Dorsolateral prefrontal cortex (tissue), 122 donors: ENCODE measurements at places on chromosomes 11 and 22.
A peak's percentile ranks its signal among the peaks of the same experiment; 100 is the strongest.

- no peak for DNase-seq
These were observed 1.5 kb downstream of the APOBEC3H start for GRCh38 chr22:39098576-39098975.

- no peak for DNase-seq
These were observed 278.2 kb downstream of the RAB38 start for GRCh38 chr11:87897071-87897470.

GRCh38 chr11:42337786-42338455, 878.5 kb upstream of the LRRC4C start:
- no peak for DNase-seq

- no peak for DNase-seq
These were observed 13.3 kb downstream of the RRAS2 start for GRCh38 chr11:14345668-14346067.

- no peak for DNase-seq
These were observed 17.2 kb upstream of the UVRAG start for GRCh38 chr11:75797792-75798191.

GRCh38 chr11:134049303-134049702, 19.6 kb upstream of the JAM3 start:
- DNase-seq: no peak

DNA sequence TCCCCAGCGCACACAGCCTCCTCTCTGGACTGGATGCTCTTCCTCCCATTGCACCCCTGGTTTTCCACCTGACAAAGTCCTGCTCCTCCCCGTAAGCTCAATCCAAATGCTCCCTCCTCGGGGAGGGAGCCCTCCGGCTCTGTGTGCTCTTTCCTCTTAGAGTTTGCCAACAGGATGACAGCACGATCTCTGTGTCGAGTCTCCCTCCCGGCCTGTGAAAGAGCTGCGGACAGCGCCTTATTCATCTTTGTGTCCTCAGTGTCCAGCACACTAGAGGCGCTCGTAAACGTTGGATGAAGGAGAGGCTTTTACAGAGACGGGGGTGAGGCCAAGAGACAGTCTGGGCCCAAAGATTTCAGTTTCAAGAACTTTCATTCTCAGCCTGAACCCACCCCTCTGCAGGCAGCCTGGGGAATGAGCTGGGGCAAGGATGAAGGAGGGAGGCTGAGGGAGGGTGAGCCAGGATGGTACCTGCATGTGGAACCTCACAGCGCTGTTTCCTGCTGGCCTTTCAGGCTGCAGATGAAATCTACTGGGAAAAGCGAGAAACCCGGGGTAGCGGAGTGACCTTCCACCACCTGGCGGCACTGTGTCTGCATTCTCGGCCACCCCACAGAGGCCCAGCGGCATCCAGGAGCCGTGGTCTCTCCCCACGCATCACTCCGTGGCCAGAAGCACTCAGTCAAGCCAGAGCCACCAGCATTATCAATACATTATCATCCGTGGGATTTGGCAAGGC, 8.5 kb upstream of the TMPRSS4 start:
- no peak for DNase-seq

DNA sequence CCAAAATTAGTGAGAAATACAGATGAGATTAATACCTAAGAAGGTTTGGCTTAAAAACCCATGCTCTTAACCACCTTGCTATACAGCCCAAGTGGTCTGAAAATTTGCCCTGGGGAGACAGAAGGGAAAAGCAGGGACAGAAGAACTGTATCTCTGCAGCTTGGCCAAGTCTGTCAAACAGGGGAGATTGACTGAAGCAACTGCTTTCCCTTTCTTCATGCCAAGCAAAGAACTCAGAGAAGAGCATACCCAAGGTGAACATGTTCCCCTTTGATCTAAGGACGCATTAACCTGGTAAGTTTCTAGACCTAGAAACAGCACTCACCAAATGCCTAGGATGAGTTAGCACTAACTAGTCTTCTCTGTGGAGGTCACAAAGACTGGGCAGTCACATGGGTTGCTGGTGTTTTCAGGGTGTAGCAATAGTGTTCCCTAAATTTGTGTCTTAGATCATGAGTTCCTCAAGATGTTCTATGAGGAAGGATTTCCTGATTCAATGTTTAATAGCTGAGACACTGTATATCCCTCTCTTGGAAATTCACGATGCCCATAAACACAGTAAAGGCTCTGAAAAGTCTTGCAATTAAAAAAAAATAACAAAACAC, 75.6 kb upstream of the GRAMD1B start:
- no peak for DNase-seq

DNA sequence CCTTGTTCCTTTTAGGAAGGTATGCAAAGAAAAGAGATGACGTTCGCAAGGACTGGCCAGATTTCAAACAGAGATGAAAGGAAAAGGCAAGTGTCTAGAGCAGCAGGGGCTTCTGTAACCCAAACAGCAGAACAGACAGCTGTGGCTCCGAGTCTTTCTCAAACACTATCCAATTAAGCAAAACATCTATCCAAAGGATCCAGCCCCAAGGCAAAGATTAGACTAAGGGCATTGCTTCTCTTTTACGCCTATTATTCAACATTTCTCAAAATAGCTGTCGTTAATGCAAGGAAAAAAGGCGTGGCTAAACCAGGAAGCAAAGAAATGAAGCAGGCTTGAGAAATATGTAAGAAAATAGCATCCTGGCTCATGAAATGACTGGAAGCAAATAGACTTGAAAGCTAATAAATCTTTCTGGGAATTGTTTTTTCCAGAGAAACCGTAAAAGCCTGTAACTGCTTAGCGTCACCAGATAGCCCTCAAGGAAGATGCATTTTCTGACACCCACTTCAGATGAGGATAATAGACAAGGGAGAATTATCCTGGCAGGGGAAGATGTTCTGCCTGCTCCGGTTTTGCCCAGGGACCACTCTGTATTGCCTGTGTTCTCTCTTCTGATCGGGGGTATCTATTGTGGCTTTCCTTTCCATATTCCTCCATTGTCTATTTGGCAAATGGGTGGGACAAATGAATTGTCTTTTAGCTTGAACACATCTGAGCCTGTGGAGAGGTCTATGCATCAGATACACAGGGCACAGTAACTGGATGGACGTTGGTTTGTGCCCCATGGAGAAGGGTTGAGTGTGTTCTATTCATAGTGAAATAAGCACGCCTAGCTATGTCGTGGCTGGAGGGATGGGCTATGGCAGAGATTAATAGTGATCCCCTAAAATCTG, 20.2 kb downstream of the C11orf96 start:
- DNase-seq: no peak

DNA sequence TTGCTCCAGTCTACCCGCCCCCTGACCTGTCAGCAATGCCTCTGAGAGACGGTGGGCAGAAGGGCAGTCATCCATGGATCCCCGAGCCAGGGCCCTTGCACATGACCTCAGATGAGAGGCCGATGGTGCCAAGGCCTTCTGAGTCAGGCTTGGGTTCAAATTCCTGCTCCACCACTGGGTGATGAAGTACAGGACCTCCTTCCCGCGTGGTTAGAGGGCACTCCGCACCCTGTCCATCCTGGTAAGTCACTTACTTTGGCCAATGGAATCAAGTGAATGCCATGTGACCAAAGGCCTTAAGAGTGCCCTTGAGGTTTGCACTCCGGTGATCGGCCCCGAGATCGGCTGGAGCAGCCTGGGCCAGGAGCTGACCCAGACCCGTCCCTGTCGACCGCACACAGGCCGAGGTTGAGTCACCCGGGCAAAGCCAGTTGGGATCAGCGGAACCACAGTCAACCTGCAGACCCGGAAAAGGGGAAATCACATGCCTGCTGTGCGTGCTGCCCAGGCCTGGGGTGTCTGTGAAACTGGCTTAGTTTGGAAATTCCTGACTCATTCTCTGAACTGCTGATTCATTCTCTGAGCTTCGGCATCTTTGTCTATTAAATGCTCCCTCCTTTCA, 48.9 kb downstream of the RTL6 start:
- no peak for DNase-seq

DNA sequence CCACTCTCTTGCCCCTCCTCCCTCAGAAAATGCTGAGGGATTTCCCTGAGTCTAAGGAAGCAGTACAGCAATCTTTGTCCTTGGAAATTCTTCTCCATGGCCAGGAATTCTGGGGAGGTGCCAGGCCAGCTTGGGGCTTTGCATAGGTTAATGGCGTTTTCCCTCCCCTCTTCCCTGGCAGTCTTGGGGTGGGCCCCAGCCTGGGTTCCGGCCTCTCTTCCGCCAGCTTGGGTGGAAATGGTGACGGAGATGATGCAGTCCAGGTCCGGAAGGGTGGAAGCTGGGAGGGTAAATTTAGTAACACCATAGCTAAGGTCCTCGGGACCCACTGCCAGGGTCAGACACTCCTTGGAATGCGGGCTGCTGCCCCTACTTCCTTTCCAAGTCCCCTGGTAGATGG, 5.0 kb downstream of the PHLDB1 start:
- DNase-seq: peak; percentile 31

DNA sequence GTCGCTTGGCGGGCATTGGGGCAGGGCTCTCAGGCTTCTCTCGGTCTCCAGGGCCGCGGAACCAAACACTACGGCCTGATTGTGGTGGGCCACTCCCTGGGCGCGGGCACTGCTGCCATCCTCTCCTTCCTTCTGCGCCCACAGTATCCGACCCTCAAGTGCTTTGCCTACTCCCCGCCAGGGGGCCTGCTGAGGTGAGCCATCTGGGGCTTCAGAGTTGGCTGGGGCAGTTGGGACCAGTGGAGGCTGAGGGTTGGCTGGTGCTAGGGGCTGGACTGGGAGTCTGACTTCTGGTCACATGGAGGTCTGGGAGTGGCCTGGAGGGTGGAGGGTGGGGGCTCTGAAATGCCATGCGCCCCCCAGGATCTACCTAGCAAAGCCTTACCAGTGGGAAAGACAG, 15.3 kb upstream of the MYRF start:
- DNase-seq: no peak

GRCh38 chr11:2189938-2190656, 18.5 kb upstream of the TH start:
- DNase-seq: no peak

DNA sequence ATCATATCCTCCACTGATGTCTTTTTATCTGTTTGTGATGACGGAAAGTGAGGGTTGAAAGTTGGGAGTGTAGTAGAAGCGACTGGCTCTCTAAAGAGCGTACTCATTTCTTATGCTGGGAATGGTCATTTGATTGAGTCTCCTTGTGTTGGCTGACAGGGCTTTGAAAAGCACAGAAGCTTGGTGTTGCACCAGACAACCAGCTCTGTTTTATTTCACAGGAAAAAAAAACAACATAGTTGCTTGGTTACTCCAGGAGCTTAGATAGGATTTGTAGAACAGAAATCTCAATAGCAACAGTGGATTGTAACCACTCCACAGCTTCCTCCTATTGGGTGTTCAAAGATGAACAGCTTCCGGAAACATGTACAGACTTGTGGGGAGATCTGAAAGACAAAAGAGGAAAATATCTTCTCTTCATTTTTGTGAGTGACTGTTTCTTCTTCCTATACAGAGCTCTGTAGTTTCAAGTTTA, 2.7 kb downstream of the RBM14 start:
- DNase-seq: no peak

DNA sequence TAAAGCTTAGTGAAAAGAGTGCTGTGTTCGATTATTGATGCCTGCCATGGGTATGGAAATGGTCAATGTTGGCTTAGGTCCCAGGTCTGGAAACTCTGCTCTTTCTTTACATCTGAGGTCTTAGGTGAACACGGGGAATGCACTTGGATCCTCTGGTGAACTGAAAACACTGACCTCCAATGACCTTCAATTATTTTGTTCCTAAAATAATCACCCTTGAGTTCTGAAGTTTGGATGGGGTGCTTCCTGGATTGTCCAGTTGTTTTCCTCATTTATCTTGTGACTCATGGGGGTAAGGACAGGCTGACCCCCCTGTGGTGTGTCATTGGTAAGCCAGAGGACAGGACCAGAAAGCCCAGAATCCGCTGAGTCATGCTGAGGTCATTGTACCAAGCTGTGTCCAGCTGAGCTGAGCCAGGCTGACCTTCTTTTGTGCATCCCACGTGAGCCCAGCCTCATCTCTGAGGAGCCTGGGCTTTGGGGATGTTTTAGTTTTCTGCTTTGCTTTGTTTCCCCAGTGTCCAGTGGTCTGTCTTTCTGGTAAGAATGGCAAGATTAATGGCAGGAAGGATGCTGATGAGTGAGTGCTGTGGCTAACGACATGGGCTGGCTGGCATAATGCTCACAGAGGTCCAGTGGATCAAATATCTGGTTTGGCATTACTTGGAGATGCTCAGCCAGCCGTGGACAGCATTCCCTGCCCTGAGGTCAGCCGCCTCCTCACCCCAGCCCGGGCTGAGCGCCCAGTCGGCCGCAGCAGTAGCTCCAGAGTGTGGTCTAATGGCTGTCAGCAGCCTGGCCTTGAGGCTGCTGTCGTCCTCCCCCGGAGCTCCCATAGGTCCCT, 35.6 kb downstream of the AMPD3 start:
- DNase-seq: peak; percentile 89

DNA sequence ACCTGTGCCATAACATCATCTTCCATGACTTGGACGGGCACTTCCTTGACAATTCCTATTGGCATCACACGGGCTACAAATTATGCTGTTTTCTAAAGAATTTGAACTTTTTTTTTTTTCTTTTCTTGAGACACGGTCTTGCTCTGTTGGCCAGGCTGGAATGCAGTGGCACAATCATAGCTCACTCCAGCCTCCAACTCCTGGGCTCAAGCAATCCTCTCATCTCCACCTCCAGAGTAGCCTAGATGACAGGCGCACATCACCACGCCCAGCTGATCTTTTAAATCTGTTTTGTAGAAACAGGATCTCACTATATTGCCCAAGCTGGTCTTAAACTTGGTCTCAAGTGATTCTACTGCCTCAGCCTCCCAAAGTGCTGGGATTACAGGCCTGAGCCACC, 3.3 kb upstream of the CRYBB3 start:
- no peak for DNase-seq

DNA sequence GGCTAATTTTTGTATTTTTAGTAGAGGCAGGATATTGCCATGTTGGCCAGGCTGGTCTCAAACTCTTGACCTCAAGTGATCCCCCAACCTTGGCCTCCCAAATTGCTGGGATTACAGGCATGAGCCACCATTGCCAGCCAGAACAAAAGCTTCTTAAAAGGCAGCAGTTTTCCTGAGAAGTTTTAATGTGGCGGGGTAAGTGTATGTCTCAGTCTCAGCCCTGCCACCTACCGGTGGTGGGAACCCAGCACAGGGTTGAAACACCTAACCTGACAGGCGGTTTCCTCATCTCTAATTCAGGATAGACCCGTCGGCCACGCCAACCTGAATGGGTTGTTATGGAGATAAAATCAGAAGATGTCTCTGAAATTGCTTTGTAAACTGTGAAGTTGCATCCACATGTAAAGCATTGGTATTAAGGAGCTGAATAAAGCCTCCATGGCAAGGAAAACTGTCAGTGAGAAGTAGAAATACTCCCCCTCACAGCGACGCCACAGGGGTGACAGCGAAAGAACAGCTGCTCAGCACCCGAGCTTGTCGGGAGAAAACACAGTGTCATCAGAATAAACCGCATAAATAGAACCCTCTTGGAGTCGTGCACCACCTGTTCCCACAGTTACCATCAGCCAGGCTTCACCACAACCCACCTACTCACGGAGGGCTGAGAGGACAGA, 165.9 kb upstream of the NCAM1 start:
- DNase-seq: no peak
